ENCODE measurements at places on chromosomes 3 and 15.

- no peaks in the 10 kb centered on the region for H3K36me3 ChIP-seq
- H3K27ac ChIP-seq = no peak overlapping the region
Measured at GRCh38 chr15:60115579-60116380, 111.7 kb downstream of the FOXB1 start.

GRCh38 chr3:175980486-175981090 lies 1121.5 kb downstream of the NAALADL2 start:
- no peaks in the 10 kb centered on the region for H3K27me3 ChIP-seq
- DNase-seq = no peak
- peaks cover 8% of the 10 kb centered on the region for H3K4me1 ChIP-seq
- peak overlapping the region; percentile 72 for H3K27ac ChIP-seq
- no peak overlapping the region for H3K4me3 ChIP-seq

DNA sequence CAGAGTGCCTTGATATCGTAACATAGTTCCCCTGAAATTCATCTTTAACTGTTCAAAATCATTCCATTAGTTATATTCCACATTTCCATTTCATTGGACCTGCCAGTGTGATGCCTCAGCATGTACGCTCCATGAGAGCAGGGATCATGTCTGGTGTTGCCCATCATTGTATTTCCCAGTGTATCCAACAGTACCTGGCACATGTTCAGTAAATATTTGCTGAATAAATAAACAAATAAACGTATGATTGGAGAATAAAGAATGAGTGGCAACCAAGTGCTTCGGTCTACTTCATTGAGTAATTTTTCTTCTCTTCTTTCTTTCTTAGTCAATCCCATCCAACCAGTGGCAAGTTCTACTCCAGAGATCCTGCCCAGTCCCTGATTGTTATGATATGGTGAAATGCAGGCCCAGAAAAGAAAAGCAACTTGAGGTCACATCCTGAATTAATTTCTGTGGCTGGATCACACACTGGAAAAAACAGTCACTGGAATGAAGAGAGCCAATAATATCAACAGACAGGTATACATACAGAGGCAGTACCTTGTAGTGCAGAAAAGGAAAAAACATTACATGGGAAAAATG lies 101.2 kb downstream of the PLCH1 start:
- no peaks in the 10 kb centered on the region for H3K4me1 ChIP-seq
- H3K36me3 ChIP-seq = no peaks in the 10 kb centered on the region
- no peaks in the 10 kb centered on the region for H3K27me3 ChIP-seq

GRCh38 chr3:98732286-98733052 lies 30.7 kb upstream of the ST3GAL6 start:
- H3K4me1 ChIP-seq = peaks cover 14% of the 10 kb centered on the region
- H3K36me3 ChIP-seq = peaks cover 2% of the 10 kb centered on the region
- peaks cover 2% of the 10 kb centered on the region for H3K27me3 ChIP-seq
- peak overlapping the region; percentile 83 for H3K27ac ChIP-seq
- peak; percentile 72 for DNase-seq

DNA sequence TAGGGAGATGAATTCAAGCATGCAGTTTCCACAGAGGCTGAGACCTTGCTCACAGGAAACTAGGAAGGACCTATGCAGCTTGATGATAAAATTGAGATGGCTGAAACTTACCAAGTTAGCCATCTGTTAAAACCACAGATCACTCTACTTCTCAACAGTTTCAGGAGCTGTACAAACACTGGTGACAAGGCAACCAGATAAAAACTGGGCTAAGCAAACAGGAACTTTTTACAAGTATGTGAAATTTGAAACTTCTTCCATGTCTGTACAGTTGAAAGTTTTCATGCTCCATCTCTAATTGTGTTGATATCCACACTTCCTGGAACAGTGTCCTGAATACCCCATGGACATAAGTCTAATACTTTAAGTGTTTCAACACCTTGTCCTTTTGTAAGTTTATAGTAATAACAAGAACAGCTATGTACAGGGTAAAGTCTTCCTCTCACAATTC lies 78.2 kb downstream of the FAIM start:
- peak overlapping the region; percentile 75 for H3K27ac ChIP-seq
- no peak overlapping the region for H3K4me3 ChIP-seq
- peaks cover 15% of the 10 kb centered on the region for H3K4me1 ChIP-seq
- no peak for DNase-seq
- peaks cover 3% of the 10 kb centered on the region for H3K36me3 ChIP-seq

DNA sequence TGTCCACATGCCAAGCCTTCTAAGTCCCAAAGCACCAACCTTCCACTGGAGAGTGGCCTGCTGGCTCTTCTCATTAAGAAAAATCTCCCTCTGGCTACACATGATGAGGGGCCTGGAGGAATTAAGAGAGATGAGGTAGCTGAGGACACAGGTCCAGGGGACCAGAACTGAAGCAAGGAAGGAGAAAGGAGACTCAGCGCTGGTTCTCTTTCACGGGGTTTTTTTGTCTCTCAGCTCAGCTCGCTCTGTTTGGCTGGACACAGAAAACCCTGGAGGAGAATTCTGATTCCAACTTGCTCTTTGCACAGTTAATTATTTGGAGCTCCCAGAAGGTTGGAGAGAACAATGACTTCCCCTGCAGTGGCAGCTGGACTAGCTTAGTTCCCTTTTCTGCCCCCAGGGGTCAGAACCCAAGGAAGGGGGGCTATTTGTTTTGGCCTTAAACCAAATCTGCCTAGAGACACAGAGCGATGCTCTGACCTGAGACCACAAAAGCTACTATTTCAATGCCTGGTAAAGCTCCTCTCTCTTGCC lies 507.6 kb downstream of the FHIT start:
- no peak overlapping the region for H3K27ac ChIP-seq
- no peaks in the 10 kb centered on the region for H3K27me3 ChIP-seq
- peaks cover 17% of the 10 kb centered on the region for H3K4me1 ChIP-seq
- DNase-seq = no peak
- no peaks in the 10 kb centered on the region for H3K36me3 ChIP-seq
- no peak overlapping the region for H3K4me3 ChIP-seq

- H3K36me3 ChIP-seq = no peaks in the 10 kb centered on the region
- no peak overlapping the region for H3K4me3 ChIP-seq
- DNase-seq = no peak
- H3K4me1 ChIP-seq = no peaks in the 10 kb centered on the region
- no peak overlapping the region for H3K27ac ChIP-seq
Measured at GRCh38 chr3:23619705-23620637, 185.8 kb upstream of the UBE2E1 start.
